ENCODE measurements at places on chromosomes 2 and 18.

- DNase-seq, result no peak
Measured at GRCh38 chr2:120747281-120747680, 11.6 kb downstream of the GLI2 start.

- DNase-seq, result no peak
Measured at GRCh38 chr2:64753399-64753798, 99.7 kb upstream of the SERTAD2 start.

DNA sequence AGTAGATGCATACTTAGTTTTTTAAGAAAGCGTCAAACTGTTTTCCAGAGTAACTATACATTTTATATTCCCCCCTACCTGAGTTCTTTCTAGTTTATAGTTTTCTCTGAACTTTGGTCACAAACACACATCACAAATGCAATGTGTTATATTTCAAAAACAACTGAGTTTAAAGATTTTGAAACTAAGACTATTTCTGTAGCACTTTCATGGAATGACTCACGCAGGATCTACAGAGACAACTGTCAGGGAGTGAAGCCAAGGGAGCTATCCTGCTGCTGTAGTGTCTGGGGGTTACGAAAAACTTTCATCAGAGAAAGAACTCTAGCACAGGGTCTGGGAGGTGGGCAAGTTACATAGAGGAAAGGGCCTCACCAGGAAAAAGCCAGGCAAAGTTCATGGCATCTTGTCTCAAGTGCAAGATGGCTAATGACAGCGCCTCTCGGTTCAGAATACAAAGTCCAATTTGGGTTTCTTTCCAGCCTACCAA is 66.8 kb downstream of the UXS1 start:
- no peak for DNase-seq

DNA sequence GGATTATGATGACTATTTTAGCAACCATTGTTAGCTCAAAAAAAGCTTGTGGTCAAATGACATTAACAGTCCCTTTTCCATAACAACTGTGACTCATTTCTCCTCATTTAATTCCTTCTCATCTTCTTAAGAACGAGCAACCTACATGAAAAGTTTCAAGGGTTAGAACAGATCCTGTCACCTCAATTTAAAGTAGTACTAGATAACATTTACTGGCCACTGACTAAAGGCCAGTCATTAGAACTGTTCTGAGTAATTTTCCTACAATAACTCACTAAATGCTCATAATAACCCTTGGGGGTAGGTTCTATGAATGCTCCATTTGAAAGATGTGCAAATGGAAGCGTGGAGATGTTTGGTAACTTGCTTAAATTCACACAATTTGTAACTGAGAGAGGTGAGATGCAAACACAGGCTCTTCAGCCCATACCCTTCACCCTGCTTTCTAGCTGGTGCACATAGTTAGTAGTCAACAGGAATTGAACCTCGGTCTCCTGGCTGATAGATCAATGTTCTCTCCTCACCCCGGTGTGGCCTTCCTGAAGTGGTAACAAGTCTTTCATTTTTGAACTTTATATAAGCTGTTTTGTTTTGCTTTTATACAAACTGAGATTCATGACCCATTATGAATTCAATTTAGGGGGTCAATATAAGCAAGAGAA is 212.5 kb downstream of the SETBP1 start:
- DNase-seq, result no peak

DNA sequence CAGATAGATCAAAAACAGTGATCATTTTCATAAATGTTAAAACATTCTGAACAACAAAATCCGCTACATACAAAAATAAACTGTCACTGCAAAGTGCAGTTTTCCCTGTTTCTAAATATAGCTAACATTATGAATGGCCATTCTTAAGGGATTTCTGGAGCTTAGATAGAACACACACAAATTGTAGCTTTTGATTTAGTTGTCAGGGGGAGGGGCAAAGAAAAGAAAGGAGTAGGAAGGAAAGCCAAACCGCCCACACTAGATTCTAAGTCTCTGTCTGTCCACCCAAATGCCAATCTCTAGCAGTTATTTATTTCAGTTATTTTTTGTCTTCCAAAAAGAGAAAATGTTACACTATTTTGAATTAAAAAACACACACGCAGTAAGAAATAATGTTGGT is 182.4 kb downstream of the CDH2 start:
- no peak for DNase-seq

- no peak for DNase-seq
Measured at GRCh38 chr2:197673606-197674005, 1.8 kb downstream of the RFTN2 start.

- DNase-seq, result no peak
Measured at GRCh38 chr18:23336101-23336500, 117.0 kb upstream of the RIOK3 start.

GRCh38 chr2:1548910-1549673 is 135.8 kb downstream of the TPO start:
- no peak for DNase-seq

GRCh38 chr18:69840001-69840400 is 107.7 kb downstream of the CD226 start:
- no peak for DNase-seq

GRCh38 chr2:181697126-181697525 is 16.8 kb upstream of the NEUROD1 start:
- DNase-seq, result peak; percentile 88

DNA sequence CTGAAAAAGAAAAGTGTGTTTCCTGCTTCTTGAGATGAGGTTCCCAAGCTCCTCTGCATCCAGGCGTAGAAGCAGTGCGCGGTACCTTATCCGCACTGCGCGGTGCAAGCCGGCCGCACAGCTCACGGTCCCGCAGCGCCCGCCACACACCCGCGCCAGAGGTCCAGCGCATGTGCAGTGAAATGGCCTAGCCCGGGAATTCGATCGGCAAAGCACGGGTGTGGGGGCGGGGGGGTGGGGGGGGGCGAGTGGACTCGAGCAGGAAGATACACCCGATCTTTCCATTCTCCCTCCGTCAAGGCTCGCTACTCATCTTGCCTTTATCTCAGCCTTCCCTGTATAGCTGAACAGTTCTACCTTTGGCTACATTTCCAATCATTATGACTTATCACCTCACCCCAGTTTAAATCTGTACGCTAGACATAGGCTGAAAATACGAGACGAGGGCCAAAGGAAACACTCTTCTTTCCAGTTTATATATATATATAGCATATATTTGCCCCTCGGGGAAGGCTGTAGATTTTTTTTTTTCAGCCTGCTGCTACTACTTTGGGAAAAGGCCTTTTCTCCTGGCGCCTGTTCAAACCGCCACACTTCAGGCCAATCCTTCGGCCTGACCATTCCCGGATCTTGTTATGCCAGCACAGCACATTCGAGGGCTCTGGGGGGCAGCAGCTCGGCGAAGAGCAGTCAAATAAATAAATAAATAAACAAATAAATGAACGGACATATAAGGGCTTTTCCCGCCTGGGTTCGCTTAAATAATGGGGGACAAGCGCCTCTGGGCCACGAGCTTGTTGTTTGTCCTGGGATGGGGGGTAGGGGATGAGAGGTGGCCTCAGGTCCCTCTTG is 10.4 kb downstream of the HOXD8 start:
- no peak for DNase-seq

GRCh38 chr2:184268900-184269477 is 329.3 kb upstream of the ZNF804A start:
- DNase-seq, result no peak

- peak; percentile 96 for DNase-seq
Measured at GRCh38 chr2:218370410-218371063, 11.5 kb upstream of the SLC11A1 start.

DNA sequence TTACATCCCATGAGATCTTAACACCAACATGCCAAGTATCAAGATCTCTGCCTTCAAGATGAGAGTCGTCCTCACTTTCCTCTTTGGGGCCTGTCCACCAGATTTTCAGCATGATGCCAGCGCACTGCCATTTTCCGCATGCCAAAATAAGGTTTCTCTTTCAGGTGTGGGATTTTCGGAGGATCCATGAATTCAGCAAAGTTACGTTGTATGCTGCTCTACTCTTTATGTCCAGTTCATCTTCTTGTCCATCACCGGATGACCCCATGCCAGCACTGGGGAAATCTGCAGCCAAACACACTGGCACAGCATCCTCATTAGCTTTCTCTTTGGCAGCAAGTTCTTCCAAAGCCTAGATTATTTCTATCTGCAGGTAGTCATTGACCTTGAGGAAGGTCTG is 4.9 kb upstream of the HAAO start:
- DNase-seq, result no peak

- DNase-seq, result no peak
Measured at GRCh38 chr18:31066266-31066665, 23.7 kb upstream of the DSC3 start.

GRCh38 chr2:159998243-159998642 is 64.2 kb downstream of the PLA2R1 start:
- DNase-seq, result no peak

DNA sequence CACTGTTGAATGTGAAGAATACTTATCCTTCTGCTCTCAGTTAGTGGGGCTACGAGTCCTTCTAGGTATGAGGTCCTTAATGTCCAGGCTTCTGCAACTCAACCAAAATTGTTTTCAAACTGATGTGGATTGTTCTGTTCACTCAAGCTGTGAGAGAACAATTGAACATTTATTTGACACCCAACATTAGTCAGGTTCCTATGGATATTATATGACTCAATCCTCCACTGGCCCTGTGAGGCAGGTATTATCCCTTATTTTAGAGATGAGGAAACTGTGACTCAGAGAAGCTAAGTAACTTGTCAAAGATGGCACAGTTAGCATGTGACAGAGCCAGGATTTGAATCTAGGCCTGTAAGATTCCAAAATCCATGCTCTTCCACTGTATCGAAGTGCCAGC is 1.2 kb upstream of the LYG2 start:
- no peak for DNase-seq

GRCh38 chr2:46229134-46230063 is 67.8 kb upstream of the EPAS1 start:
- DNase-seq, result peak; percentile 85

- peak; percentile 19 for DNase-seq
Measured at GRCh38 chr2:96082211-96083063, 33.9 kb downstream of the ADRA2B start.

- DNase-seq, result no peak
Measured at GRCh38 chr2:207836521-207837133, 66.9 kb upstream of the FZD5 start.

DNA sequence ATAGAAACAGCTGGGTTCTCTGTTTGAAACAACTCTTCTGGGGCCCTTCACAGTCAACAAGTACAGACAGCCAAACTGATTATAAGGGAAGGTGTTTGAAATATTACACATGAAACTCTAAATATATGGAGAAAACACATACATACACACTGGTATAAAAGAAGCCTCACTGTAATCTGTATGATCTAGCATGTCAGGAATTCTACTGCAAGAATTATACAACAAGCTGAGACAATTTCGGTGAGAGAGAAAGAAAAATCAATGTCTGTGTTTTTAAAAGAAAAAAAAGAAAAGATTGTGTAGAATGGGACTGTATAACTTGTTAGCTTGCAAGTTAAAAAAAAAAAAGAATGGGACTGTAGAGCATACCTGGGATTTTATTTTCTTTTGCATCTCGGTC is 26.3 kb downstream of the IRS1 start:
- DNase-seq, result no peak

DNA sequence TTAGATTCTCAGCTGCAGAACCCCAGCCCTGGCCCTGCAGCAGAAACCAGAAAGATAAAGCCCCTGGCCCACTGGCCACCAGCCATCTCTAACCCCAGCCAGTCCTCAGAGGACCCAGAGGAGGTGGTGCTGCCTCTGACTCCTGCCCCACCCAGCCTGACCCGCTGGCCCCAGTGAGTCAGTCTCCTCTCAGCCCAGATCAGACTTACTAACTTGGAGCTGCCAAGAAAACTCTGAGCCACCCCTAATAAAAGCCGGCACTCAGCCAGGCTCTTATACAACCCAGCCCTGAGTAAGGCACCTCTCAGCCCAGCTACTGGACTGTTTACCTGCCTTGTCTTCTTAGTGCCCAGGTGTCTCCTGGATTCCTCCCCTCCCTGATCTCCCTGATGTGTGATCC is 2.0 kb downstream of the SLC14A2 start:
- DNase-seq, result no peak

GRCh38 chr2:61535449-61535848 is 2.7 kb downstream of the XPO1 start:
- no peak for DNase-seq

DNA sequence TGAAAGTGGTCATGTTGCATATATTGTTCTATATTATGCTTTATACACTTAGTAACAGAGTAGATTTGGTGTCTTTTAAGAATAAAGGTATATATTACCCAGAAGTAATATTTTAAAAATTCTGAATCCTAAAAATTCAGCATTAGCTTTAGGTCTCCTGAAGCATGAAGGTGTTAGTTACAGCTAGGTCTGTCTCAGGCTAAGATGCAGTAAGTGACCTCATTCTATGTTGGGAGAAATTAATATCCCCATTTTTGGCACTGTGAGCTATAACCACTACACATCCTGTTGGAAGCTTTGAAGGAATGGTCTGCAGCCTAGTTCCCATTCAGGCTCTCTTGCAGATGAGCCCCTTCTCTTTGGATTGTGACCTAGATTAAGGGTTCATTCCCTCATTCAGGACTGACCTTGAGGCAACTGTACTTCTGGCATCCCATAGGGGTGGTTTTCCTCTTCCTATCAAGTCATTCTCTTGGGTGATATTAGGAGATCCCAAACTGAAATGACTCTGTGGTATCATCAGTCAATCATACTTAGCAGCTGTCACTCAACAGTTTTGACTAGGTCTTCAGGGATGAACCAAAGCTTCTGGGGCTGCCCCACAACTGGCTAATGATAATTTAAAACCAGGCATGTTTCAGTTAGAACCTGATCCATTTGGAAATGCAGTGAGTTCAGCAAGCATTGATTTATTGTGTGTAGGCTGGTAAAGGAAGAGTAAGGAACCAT is 117.7 kb downstream of the GPD2 start:
- DNase-seq, result no peak

DNA sequence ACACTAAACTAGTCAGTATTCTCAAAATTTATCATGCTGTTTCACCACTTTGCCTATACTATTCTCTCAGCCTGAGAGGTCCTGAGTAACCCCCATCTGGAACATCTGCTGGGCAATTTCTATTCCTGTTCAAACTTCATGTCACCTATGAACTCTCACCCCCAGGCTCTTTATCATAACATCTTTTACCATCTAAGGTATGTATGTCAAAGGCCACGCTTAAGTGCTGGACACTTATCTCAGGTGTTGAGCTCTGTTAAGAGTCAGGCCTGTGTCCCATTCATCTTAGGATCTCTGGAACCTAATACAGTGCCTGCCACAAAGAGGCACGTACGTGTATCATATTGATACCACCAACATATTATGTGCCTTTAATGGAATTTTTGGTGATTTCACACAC is 4.9 kb downstream of the AAK1 start:
- no peak for DNase-seq

DNA sequence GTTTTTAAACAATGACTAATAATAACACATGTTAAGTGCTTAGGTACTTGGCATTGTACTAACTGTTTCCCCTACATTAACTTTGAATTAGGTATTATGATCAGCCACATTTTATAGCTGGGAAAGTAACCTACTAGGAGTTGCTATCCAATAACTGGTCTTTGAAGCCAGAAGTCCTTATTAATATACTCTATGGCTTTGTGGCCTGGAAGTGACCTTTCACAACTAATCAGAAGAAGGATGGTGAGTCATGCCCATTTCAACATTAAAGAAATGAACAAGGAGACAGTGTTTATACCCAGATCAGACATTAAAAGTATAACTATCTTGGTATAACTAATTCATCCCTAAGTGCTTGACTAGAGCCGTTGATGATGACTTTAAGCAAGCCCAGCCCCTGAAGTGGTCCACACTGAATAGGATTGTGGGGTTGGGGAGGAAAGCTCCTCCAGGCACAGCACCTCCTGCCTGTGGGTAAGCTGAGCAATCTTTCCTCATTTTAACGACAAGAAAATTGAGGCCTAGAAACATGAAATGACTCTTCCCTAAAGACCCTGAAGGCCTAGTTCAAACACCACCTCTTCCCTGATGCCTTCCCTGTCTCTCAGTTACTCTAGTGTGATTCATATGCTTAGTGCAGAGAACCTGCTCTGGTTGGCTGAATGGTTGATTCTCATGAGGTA is 71.6 kb upstream of the RFX8 start:
- peak; percentile 77 for DNase-seq

All from MV-4-11 (cell line).